ENCODE measurements at places on chromosomes 11 and 22. TPM values are rescaled to one million over a fixed set of nuclear protein-coding genes. Genes with fewer than 3 reads are reported as not detected.
A peak's percentile ranks its signal among the peaks of the same experiment; 100 is the strongest.

GRCh38 chr22:27885977-27886842 is 32.8 kb downstream of the PITPNB start:
- peak; percentile 64 for DNase-seq

DNA sequence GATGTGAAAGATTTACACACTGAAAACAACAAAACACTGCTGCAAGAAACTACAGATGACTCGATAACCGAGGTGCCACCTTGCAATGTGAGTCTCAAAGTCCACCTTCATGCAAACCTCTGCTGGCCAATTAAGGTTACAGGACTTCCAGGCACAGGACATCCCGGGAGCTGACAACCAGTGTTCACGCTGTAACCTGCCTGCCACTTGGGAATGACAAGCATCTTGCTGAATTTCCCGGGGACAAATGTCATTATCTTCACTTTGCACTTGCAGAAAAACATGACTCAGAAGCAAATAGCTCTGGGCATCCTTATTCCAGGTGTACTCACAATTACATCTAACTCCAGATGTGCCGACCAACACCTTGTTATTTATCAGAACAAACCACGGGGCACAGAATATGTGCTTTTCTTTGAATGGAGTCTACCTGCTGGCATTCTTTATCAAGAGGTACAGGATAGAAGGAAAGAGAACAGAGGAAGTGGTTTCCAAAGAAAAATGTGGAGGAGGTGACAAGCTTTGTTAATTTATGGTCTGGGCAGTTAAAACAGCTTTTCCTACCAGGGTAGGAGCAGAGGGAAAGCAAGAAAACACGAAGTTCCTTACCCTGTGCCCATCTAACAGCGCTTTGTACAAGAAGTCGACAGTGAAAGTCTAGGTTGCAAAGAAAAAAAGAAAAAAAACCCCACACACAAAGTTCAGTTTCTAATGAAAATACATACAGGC is 72.3 kb downstream of the SHANK2 start:
- peak; percentile 24 for DNase-seq

The APOA5 gene
- total RNA-seq: not detected

DNA sequence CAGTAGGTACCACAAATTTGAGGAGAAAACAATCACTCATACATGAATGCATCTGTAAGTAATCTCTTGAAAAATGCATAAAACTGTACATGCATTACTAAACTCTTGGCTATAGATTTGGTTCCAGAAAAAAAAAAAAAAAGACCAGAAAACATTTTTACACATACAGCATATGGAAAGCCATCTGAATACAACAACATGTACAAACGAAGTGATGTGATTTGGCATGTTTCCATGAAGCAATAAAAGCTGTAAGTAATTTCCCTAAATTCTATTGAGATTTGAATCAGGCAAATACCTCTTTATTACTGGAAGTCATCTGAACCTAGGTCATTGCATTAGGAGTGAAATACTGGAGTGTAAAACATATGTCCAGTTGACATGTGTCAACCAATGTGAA is 31.9 kb upstream of the ZC3H12C start:
- no peak for DNase-seq

The FXYD2 gene
- 361 TPM for total RNA-seq

DNA sequence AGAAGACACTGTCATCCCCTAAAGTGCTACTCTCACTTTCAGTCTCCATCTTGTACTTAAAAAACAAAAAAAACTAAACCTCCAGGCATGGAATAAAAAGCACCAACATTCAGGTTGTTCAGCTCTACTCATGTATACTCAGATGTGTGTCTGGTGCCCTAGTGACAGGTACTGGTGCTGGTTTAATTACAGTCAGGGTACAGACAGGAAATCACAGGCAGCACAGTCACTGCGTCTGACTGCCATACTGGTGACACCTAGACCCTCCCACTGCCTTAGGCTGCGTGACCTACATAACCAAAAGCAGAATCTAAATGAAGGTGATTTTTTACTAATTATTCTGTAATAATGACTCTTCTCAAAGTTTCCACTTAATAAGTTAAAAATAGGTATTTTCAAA is at the start of gene ARHGAP32:
TSS of gene ARHGAP32 (minus strand) at position 176 of the 400 bp plus-strand sequence. CDS start at position 49, 127 bp downstream.
- DNase-seq: peak; percentile 70

The MTMR2 gene
- total RNA-seq: 51.1 TPM
